ENCODE measurements at places on chromosomes 2 and 18.

DNA sequence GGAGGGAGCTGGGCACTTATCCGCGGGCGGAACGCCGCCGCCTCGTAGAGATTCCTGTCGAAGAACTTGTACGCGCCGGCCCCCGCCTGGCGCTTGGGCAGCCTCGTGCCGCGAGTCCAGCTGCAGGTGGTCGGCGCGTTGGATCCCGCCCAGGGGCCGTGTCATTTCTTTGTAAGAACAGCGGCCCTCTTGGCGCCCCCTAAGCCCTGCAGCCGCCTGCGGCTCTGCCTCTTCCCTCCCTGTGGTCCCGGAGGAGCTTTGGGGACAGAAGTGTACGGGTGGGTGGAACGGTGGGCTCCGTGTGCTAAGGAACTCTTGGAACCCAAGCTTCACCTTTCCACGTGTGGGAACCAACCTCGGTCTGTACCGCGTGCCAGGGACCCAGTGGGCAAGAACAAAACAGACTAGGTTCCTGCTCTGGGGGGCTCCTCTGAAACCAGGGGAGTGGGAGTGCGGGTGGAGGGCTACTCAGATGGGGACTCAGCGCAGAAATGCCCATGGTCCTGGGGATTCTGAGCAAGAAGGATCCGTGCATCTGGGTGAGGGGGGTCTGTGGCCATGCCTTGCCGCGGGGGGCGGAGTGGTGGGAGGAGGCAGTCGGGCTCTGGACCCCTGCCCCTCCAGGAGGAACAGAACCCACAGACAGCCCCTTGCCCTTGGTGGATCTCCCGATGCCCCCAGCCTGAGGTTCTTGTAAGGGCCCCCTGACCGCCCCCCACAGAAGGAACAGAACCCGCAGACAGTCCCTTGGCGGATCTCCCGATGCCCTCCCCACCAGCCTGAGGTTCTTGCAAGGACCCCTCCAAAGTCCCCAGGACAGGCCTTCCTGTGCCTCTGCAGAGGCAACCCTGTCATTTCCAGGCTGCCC lies 1.5 kb downstream of the GPC1 start:
- DNase-seq: peak; percentile 10

DNA sequence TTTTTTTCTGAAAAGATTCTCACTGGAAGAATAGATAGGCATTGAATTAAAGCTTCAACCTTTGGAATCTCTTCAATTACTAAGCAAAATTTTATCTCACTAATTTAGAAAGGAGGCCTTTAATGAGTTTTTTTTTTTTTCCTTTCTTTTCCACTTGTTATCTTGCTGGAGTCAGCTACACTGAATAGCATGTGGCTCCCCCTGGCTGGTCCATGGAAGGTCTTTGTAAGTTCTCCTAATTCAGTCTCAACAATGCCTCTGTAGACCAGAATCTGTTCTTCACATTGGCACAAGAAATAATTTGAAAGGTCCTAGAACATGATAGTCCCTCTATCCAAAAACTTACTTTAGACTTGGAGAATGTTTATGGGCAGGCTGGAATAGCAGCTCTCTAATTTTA lies 24.2 kb upstream of the SCN1A start:
- DNase-seq: no peak

DNA sequence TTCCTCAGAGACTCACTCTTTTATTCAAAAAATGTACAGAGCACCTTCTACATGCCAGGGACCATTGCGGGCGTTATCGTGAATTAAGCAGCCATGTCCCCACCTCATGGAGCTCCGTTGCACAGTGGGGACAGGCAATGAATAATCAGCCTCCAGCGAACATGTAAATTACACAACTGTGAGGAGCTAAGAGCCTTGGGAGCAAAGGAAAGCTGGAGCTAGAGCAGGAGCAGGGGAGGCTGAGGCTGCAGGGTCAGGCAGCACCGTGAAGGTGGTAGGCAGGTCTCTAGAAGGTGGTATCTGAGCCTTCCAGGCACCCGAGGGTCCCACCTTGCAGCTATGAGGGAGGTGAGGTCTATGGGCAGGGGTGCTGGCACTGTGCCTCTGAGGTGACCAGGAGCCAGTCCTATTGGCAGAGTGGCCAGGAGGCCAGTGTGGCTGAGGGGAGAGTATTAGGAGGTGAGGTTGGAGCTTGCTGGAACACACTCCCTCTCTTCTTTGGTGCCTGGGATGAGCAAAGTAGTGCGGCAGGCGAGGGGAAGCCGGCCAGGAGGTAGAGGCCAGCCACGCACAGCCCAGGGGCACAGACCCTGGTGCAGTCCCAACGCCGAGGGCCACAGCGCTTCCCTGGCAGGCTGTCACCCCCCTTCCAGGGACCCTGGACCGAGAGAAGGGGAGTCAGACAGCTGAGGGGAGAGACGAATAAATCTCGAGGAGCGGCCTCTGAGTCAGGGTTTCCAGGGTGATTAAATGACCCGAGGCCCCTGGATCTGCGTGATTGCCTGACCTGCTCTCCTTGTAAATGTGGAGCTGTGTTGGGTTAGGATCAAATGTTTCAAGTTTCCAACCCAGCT lies 167.3 kb downstream of the SEPTIN10 start:
- no peak for DNase-seq

GRCh38 chr2:241902357-241902991 lies 32.9 kb downstream of the RTP5 start:
- no peak for DNase-seq

DNA sequence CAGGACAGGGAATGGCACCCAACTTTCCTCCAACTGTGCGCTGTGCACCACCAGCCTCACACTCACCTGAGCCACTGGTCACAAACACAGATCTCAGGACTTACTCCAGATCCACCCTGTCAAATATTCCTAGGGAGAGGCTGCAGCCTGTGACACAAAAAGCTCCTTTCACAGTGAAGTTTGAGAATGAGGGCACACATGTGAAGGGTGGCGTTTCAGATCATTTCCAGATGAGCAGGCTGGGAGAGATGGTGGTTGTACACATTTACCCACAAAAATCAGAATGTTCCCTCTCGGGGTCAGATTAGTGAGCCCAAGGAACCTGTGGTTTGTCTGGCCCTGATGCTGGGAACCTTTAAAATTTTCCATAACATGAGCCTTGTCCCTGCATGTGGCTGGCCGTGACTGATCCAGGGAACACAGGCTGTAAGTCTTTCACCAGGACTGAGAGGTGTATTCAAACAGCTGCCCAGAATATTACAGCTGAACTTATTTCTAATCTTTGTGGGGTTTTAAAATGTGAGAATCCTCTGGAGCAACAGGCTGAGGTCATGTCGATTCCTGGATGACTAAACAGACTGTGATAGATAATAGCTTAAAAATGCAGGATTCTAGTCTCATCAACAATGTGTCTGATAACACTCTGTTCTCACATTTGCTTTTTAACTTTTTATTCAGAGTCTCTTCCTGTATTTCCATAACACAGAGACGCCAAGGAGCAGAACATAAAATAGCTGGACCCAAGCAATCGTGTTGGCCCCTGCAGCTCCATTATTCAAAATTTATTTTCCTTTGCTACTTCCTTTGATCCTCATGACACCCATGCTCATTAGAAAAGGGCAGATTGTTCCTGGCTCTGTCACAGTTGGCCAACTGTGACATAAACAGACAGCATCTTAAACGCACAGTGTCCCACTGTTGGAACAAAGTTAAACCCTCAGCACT lies 35.5 kb downstream of the IL1R2 start:
- DNase-seq: no peak

DNA sequence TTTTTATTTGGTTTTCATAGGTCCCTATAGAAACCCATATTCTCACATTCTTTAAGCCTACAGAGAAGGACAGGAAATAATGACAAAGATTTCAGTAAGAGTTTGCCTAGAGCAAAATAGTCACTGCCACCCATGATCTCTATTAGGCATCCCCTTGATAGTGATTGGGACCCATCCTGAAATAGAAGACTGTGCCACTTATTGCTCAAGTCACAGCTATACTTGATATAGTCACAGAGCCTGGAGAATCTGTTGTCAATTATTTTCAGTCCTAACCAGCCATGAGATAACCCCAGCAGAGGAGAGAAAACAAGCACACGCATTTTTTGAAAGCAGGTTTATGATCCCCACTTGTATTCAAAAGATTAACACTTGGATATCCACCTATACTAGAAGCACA lies 8.2 kb downstream of the ERBB4 start:
- DNase-seq: no peak

GRCh38 chr2:36655453-36655852 lies 41.1 kb upstream of the VIT start:
- no peak for DNase-seq

DNA sequence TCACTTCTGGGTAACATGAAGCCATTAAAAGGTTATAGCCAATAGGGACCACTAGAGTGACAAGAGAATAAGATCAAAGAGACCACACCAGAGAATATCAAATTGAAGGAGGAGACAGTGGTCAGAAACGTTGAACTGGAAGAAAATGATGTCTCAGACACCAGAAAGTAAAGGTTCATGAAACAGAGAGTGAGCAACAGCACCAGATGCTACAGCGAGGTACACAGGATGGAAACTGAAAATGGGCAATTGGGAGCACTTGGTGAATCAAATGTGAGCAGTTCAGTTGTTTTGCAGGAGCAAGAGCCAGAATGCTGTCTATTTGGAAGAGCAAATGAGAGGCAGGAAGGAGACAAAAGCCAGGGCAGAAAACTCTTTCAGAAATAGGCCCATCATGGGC lies 162.6 kb downstream of the SS18 start:
- DNase-seq: no peak

DNA sequence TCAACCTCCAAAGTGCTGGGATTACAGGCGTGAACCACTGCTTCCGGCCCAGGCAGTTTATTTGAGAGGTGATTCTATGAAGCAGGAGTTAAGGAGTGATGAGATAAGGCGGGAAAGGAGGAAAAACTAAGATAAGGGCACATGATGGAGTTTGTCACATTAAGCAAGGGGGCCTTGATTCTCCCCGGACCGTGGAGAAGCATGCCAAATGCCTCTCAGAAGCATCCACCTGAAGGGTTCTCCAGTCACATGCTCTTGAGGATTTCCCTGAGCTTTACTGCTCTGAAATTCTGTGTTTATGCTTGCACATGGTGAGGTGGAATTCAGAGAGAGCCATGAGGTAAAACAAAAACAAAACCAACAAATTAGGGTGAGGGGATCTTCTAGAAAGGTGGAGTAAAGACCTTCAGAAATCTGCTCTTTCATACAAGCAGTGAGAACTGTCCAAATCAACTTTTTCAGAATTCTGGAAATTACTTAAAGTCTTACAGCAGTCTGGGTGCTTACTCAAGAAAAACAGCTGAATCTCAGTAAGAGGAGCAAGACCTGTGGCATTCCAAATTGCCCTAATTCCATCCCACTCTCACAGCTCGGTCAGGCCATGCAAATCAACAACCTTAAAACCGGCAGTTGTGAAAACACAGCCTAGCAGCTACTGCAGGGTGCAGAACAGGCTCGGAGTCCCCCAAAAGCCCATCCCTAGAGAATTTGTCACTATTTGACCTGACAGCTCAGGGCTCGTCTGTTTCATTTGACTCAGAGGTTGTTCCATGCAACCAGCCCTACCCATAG lies 69.1 kb upstream of the CTLA4 start:
- DNase-seq: no peak

GRCh38 chr2:238523158-238524110 lies 96.7 kb downstream of the ASB1 start:
- no peak for DNase-seq

- no peak for DNase-seq
Measured at GRCh38 chr18:33022370-33022769, 249.5 kb upstream of the KLHL14 start.

DNA sequence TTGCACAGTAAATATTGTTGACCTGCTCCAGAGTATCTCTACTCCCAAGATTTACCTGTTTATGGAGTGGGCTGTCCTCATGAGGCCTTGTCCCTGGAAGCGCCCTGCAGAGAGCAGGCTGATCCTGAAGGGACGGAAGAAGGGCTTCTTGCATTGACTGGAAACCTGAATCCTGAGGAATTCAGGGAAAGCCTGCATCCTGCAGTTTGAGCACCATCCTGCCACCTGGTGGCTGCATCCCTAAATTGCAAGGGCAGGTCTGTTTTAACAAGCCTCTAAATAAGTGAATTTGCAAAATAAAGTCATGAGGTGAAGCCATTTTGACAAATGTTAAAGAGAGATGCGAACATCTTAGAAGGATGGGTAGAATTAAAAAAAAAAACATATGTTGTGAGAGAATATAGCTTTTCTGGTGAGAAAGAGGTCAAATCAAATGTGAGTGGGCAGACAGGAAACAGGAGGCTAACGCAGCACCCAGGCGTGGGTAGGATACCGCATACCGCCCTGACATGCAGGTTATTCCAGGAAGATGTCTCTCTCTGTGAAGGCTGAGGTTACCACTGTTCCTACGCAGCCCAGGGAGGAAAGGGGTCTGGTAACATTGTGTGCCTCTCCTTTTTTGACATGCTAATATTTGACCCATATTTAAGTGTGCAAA lies 754.9 kb downstream of the RNF144A start:
- DNase-seq: peak; percentile 73

GRCh38 chr18:46462523-46462922 lies 194.5 kb downstream of the LOXHD1 start:
- DNase-seq: no peak

DNA sequence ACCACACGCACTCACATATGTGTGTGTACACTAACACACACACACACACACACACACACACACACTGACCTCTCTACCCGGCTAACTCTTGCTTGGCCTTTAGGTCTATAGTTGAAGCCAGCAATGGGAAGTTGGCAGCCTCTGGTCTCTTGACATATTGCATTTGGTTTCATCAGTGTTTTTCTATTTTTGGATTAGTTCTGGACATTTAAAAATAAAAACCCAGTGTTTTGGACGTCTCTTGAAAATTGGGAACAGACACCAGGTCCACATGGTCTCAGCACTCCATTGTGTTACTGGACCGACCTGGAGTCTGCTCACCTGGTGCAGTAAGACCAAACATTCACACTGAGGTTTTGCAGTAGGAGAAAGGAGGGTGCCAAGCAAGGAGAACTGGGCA lies 50.4 kb upstream of the AFF3 start:
- no peak for DNase-seq

- DNase-seq: no peak
Measured at GRCh38 chr2:128797533-128797932, 478.9 kb upstream of the HS6ST1 start.

GRCh38 chr2:64820901-64821300 lies 167.2 kb upstream of the SERTAD2 start:
- DNase-seq: no peak

DNA sequence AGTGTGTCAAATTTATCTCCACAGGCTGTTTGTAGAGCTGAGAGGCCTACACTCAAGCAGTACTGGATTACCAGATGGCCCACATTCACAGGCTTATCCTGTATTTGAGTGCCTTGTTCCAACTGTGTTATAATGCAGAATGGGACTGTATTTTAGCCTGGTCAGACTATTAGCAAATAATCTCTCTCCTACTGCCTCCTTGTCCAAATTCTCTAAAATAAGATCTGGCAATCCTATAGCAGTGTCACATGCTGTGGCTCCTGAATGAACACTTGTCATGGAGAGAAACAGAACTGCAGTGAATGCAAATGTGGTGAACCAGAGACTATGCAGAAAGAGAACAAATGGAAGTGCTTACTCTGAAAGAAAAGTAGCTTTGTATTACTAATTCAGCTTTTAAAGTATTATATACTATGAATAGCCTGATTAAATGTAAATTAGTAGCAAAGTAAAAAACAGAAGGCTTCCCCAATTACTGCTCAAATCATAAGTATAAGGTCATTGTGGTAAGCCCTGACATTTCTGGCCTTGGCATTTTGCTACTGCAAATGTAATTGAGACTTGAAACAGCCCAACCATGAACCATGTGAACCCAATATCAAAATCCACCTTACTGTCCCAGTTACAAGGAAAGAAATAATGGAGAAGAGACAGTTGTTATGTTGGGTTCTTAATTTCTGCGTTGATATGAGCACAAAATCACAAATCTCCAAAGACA lies 80.0 kb downstream of the MAP4K3 start:
- DNase-seq: no peak

Data from CD4-positive, alpha-beta T cell treated with Interleukin-17A for 4 hours (primary cell).